Activated CD8-positive, alpha-beta memory T cell treated with anti-CD3 and anti-CD28 coated beads for 1 hour (primary cell): ENCODE measurements at places on chromosomes 1 and 21.

GRCh38 chr1:48908606-48909005 is 131.9 kb upstream of the BEND5 start:
- no peak for DNase-seq

DNA sequence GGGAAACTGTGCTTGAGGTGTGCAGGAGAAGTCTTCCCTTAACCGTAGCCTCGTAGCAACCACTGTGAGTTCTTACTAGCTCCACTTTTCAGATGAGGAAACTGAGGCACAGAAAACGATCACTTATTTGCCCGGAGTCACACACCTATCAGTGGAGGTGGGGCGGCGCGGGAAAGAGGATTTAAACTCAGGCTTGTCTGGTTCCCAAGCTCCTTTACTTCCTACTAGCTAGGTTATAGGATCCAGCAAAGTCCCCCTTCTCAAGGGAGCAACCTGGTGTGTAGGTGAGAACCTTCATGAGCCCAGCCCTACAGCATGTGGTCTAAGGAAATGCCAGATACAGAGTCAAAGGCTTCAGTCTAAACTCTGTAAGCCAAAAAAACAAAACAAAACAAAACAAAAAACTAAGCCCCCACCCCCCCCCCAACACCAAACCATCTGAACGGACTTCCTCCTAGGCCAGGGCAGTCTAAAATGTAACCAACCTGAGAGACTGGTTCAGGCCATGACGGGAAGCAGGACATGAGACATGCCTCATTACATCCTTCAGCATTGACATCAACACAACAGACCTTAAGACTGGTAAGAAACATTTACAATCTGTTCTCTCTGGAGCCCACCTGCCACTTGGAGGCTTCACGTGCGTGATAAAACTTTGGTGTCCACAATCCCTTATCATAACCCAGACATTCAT is 709 bp upstream of the FBXO42 start:
- no peak for DNase-seq

- no peak for DNase-seq
Measured at GRCh38 chr1:64532646-64533045, 62.7 kb downstream of the CACHD1 start.

DNA sequence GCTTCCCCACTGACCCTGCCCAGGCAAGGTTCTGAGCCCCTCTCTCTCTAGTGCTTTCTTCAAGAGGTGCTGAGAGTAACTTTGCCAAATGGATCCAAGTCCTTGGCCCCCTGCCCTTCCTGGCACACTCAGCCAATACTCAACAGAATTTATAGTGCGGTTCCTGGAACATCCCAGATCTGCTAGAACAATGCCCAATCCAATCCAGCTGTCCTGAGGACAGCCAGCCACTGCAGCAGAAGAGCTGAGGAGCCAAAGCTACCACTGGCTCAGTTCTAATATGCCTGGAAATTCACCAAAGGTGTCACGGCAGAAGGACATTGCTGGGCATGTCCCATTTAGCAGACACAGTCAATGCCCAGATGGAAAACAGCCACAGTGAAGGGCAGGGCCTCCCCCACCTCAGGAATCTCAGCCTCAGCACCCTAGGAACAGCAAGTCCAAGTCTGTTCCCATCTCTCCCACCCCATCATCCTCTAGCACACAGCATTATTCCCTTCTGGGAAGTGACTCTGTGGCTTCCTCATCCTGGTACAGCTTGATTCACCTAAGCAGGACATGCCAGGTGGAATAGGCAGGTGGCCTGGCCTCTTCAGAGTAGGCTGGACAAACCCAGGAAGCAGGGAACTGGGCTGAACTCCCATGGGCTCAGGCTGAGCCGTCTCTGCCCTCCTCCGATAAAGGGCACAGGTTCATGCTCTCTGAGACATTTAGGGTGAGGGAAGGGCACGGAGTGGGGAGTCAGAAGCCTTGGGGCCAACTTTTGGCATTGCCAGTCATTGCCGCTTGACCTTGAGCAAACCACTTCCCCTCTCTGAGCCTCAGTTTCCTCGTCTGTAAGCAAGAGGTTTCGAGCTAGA is 24.6 kb downstream of the PMVK start:
- no peak for DNase-seq

- DNase-seq = no peak
Measured at GRCh38 chr1:2592672-2593071, 6.1 kb downstream of the PRXL2B start.
